ENCODE measurements at places on chromosomes 1 and 21. TPM values are rescaled to one million over a fixed set of nuclear protein-coding genes. Genes with fewer than 3 reads are reported as not detected.

RXRG gene
- polyA plus RNA-seq, result not detected

MCOLN3 gene
- polyA plus RNA-seq, result 0.05 TPM

KRTAP19-3 gene
- not detected for polyA plus RNA-seq

DNA sequence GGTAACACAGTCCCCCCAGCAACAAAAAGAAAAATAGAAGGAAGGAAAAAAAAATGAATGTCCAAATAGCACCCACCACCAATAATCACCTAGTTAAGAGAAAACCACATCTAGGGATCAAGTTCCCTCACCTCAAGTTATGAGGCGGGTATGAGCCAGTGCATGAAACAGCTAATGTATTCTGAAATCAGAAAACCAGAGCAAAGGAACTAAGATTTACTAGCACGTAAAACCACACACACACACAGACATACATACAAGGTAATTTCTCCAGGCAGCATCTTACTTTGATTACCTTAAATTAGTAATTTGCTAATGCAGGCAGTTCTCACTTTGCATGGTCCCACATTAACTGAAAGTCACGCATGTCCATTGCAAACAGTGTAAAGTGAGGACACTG lies 109.8 kb downstream of the HLCS start:
- no peak for DNase-seq

- DNase-seq, result no peak
Measured at GRCh38 chr1:60102267-60103061, 28.9 kb upstream of the C1orf87 start.

DNA sequence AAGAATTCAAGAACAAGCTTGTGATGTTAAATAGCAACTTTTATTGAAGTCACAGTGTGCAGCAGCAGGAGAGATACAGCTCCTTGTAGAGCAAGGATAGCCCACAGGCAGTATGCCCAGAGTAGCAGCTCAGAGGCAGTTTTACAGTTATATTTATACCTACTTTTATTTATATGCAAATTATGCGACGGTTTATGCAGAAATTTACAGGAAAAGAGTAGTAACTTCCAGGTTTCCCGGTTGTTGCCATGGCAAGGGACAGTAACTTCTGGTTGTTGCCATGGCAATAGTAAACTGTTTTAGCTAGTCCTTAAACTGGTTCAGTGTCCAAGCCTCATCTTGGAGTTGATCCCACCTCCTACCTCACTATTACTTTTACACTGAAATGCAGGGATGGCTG lies 344.6 kb upstream of the LYPLAL1 start:
- DNase-seq, result no peak

Data from AG04450 (cell line).